ENCODE measurements at places on chromosomes 1 and 21.

DNA sequence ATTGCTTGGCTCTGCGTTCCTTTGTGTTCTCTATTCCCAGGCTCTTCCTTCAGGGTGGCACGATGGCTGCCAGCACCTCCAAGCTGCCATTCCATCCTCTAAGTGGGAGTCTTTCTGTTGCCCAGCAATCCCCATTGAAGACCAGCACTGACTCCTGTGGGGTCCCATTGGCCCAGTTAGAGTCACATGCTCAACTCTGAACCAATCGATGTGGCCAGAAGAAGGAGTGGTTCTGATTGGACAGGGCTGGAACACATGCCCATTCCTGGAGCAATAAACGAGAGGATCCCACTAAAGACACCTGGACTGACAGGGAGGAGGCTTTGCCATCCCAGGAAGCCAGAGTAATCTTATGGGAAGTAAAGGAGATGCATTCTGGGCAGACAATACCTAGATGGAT, 97.2 kb upstream of the IGSF21 start:
- DNase-seq: no peak

GRCh38 chr21:15034126-15034853, 30.5 kb downstream of the NRIP1 start:
- DNase-seq: no peak

DNA sequence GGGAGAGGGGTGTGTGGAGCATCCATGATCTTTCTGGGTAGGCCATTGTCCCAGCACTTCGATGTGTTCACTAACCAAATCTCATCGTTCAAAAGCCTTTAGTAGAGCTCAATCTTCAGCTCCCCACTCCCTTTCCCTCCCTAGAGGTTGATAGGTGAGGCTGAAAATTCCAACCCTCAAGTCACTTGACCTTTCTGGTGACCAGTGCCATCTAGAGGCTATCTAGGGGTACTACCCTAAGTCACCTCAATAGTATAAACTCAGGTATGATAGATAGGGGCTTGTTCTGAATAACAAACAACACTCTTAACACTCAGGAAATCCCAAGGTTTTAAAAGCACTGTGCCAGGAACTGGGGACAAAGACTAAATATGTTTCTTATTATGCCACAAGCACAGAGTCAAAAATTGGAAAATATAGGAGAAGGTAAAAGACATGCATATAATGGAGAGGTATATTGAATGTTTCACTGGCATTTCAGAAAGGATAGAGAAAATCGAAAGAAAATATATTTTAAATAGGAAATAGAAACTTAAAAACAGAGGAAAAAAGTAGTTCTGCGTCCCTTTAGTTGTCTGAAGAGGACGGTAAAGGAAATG, 42.9 kb upstream of the CD53 start:
- DNase-seq: peak; percentile 3

- DNase-seq: no peak
Observed at GRCh38 chr1:159960721-159961381, 6.8 kb upstream of the SLAMF9 start.

GRCh38 chr1:21245688-21246229, 44.5 kb downstream of the ECE1 start:
- DNase-seq: no peak

DNA sequence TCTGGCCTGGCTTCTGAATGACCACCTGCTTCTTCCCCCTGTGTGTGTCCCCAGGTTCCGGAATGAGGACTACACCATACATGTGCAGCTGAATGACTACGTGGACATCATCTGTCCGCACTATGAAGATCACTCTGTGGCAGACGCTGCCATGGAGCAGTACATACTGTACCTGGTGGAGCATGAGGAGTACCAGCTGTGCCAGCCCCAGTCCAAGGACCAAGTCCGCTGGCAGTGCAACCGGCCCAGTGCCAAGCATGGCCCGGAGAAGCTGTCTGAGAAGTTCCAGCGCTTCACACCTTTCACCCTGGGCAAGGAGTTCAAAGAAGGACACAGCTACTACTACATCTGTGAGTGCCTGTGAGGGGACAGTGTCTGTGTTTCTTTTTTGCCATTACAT, 3.6 kb downstream of the EFNA1 start:
- DNase-seq: no peak

DNA sequence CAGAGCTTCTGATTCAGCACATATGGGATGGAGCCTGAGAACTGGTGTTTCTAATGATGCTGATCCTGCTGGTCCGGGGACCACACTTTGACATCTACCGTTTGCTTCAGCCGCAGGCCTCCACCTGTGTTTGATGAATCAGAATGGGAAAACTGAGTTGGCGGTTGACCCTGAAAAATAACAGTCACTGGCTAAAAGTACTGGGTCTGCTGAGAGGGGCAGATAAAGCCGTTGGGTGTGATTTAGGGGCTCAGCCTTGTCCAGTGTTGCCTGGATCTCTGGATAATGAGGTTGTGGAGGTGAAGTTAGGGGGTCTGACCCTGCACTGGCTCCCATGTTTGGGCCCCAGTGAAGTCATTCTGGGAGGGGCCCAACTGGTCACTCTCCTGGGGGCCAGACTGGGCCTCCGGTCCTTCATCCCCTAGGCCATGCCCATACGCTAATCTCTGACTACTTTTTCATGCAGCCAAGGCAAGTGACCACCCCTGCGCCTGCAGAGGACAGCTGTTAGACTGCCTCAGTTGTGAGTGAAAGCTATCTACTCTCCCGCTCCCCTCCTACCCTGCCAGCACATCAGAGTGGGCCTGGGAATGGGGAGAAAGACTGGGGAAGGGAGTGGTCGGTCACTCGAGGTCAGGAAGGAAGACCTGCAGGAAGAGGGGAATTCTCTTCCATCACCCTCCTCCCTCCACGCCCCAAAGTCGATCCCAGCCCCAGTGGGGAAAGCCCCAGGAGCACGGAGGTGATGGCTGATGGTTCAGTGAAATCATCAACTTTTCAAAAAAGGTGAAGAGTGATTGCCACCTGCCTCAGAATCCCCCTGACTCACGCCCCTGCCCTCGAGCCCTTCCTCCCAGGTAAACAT, 27.7 kb downstream of the VASH2 start:
- no peak for DNase-seq

DNA sequence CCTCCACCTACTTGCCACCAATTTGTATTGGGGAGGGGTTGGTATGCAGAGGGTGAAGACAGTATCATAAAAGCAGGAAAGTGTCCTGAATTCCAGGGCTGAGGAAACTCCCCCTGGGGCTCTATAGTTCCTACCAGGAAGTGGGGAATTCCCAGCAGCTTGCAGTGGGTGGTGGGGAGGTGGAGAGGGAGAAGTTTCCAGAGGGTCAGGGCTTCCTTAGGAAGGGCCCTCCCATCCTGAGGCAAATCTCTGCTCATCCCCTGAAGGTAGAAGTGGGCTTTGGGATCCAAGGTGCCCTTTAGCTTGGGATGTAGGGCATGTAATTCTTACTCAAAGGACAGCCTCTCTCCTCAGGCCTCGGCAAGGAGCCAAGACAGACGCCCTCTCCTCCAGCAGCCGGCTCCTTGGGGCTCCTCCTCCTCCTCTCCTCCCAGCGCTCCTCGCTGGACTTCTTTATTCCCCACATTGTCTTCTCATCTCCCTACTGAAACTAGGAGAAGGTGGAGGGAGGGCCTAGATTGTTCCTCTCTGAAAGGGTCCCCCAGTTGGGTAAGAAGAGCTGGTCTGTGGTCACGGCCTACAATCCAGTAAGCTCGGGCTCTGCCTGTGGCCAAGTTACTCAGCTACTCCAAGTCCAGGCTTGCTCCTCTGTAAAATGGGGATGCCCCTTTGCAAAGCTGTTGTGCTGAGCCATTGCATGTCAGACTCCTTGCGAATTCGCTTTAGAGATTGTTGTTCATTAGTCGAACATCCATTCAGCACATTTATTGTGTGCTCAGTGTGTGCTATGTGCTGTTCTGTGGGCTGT, 17.9 kb upstream of the CSF1 start:
- DNase-seq: no peak

DNA sequence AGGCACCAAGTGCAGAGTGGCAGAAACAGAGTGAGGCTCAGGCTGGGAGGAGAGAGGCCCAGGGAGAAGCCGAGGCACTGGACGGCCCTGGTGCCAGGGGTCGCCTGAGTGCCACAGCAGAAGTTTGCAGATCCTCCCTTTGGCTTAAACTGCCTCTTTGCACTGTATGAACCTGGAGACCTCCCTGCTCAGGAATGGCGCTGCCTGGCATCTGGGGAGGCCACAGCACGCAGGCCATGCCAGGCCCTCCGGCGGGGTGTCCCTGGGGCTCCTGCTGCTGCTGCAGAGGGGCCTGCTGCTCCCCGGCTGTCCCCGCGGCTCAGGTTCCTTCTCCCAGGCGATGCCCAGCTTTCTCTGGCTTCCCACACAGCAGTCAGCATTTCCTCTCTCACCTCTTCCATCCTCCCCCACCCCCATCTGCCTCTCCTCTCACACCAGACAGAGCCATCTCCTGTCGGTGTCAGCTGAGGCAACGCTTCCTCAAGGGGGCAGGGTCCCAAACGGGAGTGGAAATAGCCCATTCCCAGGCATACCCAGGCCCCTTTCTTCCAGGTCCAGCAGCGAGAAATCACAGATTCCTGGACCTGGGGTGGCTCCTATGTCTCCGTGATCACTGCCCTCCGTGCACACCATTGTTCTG, 35.2 kb downstream of the SYT6 start:
- DNase-seq: no peak

DNA sequence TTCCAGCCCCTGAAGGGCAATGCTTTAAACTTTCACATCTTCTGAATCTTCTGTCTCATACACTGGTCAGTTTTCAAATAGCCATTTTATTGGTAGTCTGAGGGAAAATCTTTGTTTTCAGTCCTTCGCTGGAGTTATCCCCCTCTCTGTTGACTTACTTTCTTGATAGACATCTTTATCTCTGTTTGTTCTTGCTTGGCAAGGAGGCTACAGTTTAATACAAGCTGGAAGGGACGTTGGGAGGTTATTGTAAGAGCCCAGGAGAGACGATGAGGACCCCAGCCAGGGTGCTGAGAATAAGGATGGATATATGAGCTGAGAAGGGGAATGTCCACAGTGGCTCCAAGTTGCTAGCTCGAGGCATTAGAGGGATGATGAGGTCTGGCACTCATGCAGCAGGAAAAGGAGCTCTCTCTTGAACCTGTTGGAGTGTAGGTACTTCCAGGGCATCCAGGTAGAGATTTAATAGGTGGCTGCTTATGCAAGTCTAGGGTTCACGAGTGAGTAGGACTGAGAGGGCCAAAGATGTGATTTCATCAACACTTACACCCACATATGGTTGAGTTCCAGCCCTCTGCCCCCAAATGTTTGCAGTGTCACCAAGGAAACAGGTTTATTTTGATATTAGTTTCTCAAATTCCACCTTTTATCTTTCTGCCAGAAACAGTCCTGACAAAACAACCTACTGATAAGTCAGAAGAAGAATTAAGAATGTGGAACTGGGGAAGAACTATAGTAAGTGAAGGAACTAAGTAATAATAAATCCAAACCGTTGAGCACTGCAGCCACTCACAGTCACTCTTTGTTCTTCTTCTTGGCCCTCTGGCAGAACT, 237.3 kb upstream of the PROX1 start:
- DNase-seq: no peak

DNA sequence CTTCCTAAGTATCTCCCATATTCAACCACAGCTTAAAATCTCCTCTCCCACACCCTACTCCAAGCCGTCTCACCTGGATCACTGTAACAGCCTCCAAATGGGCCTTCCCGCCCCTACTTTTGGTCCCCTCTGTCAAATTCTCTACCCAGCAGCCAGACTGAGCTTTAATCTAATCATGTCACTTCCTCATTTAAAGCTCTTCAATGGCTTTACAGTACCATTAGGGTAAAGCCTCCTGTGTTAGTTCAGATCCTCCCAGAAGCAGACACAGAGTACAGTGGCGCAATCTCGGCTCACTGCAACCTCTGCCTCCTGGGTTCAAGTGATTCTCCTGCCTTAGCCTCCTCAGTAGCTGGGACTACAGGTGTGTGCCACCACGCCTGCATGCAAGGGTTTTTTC, 46.8 kb upstream of the PSEN2 start:
- DNase-seq: no peak

DNA sequence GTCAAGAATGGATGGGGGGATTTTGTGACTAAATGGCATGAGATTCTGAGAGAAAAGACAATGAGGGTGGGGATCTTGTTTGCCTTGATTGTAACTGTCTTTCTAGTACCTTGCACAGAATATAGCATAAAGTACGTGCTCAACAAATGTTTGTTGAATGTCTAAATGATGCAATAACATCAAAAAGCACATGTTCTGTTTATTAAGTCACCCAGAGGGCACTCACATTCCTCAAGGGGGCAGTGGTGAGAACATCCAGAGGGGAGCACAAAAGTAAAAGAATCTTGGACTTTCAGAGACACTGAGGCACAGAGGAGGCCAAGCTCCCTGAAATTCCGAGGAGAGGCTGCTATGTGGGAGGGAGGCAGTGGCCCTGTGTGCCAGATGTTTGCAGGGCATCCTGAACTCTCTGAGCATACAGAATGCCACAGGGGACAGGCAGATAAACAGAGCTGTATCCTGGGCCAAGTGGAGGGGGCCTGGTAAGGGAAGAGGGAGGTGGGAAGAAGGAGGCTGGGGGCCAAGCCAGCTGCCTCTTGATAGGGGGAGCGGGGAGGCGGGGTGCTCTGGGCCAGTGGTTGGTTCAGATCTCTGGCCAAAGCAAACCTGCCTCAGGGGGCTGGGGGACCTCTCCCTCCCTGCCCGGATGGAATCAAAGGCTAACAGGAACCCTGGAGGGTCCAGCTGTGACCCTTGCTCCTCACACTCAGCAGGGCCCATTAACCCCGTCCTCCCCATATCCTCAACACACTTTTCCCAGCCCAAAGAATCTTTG, 6.5 kb upstream of the ATP1A2 start:
- DNase-seq: peak; percentile 71

DNA sequence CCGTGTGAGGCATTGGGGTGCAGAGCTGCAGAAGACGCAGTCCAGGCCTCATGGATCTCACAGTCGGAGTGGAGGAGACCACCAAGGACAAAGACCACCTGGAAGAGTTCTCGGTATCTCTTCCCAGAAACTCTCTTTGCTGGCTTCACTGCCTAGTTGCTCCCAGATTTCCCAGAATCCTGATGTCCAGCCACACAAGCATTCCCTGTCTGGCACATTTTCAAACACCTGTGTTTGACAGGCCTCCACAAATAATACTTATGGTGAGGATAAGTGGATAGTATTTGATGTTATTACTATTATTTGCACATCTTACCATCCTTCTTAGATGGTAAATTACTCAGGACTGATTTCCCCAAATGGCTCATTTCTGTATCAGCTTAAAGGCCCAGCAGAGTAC, 27.7 kb upstream of the KANK4 start:
- no peak for DNase-seq

DNA sequence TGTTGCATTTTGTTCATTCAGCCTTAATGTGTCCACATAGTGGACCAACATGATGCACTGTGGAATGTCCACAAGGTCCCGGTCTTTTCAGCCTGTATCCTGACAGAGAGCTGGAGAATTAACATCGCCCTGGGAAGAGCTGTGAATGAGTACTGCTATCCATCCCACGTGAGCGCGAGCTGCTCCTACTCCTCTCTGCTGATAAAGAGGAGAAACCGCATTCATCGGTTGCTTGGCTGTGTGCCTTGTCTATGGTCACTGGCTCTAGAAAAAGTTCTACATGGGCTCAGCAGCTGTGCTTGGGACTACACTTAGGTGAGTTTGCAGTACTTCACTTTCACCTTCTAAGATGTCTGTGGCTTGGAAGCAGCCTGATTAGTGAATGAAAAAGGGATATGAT, 31.1 kb upstream of the IGSF5 start:
- no peak for DNase-seq

GRCh38 chr1:48035371-48036141, 38.4 kb upstream of the TRABD2B start:
- peak; percentile 46 for DNase-seq

GRCh38 chr21:31866077-31866511, 6.7 kb upstream of the HUNK start:
- DNase-seq: peak; percentile 73

Data from pons (tissue), 1 donor.